ENCODE measurements at places on chromosomes 7 and 10. TPM values are rescaled to one million over a fixed set of nuclear protein-coding genes. Genes with fewer than 3 reads are reported as not detected.
A peak's percentile ranks its signal among the peaks of the same experiment; 100 is the strongest.

- DNase-seq, result no peak
- no peaks in the 10 kb centered on the region for H3K27me3 ChIP-seq
- H3K27ac ChIP-seq, result no peak overlapping the region
- H3K36me3 ChIP-seq, result no peaks in the 10 kb centered on the region
- H3K4me3 ChIP-seq, result no peak overlapping the region
- H3K4me1 ChIP-seq, result no peaks in the 10 kb centered on the region
Measured at GRCh38 chr10:57715233-57715632, 552.5 kb downstream of the IPMK start.

GRCh38 chr7:131513245-131514061, 43.0 kb downstream of the PODXL start:
- no peaks in the 10 kb centered on the region for H3K27me3 ChIP-seq
- DNase-seq, result peak; percentile 87
- no peak overlapping the region for H3K4me3 ChIP-seq
- H3K4me1 ChIP-seq, result peaks cover 3% of the 10 kb centered on the region
- H3K27ac ChIP-seq, result no peak overlapping the region

GRCh38 chr10:60943316-60944057, 498 bp downstream of the RHOBTB1 start:
- H3K27me3 ChIP-seq, result no peaks in the 10 kb centered on the region
- peaks cover 30% of the 10 kb centered on the region for H3K4me1 ChIP-seq
- peak overlapping the region; percentile 68 for H3K4me3 ChIP-seq
- H3K36me3 ChIP-seq, result no peaks in the 10 kb centered on the region
- peak overlapping the region; percentile 91 for H3K27ac ChIP-seq
- DNase-seq, result peak; percentile 46

- peaks cover 22% of the 10 kb centered on the region for H3K4me1 ChIP-seq
- H3K27ac ChIP-seq, result no peak overlapping the region
- no peaks in the 10 kb centered on the region for H3K36me3 ChIP-seq
- DNase-seq, result no peak
- H3K4me3 ChIP-seq, result no peak overlapping the region
- H3K27me3 ChIP-seq, result no peaks in the 10 kb centered on the region
Measured at GRCh38 chr10:88230251-88230650, 352.9 kb downstream of the RNLS start.

GRCh38 chr7:107172276-107173032, 3.7 kb downstream of the HBP1 start:
- peaks cover 27% of the 10 kb centered on the region for H3K4me1 ChIP-seq
- H3K27ac ChIP-seq, result no peak overlapping the region
- H3K4me3 ChIP-seq, result no peak overlapping the region
- no peaks in the 10 kb centered on the region for H3K36me3 ChIP-seq

DNA sequence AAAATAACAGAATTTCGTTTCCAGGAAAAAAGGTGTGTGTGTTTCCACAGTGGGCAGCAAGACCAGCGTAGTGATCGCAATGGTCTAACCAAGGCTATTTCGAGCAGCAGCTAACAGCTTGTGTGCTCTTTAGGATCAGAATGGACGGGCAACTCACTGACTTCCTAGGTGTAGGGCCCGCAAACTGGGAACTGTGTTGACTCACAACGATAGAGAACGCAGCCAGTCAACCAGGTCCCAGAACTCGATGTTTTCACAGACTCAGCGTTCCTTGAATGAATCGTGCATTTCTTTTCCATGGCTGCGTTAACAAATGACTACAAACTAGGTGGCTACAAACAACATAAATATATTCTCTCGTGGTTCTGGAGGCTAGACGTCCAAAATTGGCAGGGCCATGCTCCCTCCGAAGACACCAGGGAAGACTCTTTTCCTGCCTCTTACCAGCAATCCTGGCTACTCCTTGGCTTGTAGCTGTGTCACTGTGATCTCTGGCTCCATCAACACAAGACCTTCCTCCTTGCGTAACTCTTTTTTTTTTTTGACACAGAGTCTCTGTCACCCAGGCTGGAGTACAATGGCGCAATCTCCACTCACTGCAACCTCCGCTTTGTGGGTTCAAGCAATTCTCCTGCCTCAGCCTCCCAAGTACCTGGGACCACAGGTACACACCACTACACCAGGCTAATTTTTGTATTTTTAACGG, 39.1 kb downstream of the PODXL start:
- H3K4me1 ChIP-seq, result peaks cover 4% of the 10 kb centered on the region
- H3K27me3 ChIP-seq, result no peaks in the 10 kb centered on the region
- no peak for DNase-seq
- H3K4me3 ChIP-seq, result no peak overlapping the region

DNA sequence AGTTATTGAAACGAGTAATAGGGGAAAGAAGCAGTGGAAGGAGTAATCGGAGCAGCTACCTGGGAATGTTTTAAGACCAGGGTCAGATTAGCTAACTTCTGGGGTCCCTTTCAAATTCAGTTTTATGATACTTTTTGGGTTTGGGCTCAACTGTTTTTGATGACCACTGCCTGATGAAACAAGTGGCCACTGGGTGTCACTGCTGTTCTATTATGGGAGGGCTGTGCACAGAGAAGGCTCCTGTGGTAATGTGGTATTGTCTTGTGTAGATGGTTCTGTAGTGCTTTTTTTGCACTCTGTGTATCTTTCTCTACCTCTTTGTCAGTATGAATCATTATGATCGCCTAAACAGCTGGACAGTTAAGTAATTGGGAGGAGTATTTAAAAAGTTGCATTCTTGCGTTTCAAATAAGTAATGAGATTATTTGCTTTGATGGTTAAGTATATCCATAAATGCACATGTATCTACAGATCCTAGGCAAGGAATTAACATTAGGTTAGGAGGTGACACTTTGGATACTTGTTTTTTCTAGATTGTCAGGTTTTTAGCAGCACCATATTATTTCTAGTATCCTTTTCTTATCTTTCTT, 128.4 kb downstream of the ABCA13 start:
- H3K27ac ChIP-seq, result no peak overlapping the region
- no peaks in the 10 kb centered on the region for H3K4me1 ChIP-seq
- H3K4me3 ChIP-seq, result no peak overlapping the region
- H3K27me3 ChIP-seq, result no peaks in the 10 kb centered on the region

- no peaks in the 10 kb centered on the region for H3K36me3 ChIP-seq
- no peak overlapping the region for H3K27ac ChIP-seq
- no peak for DNase-seq
- H3K4me3 ChIP-seq, result no peak overlapping the region
Measured at GRCh38 chr7:82599895-82600294, 156.3 kb upstream of the CACNA2D1 start.

DNA sequence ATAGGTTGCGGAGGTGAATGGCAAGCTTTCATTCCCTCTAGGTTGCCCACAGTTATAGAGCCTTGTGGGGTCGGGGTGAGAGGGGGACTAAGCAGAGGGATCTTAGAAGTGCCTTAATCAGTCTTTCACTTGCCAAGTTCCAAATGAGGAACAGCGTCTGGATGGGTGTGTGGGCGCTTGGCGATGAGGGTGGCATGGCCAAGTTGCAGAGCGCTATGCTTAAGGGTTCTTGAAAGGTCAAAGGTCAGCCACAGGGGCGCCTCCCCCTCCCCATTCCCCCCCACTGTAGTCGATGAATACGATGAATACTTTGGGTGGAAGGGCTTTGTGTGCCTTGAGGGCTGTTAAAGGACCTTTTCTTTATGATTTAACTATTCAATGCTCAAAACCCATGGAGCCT, 185.0 kb downstream of the TCF7L2 start:
- H3K27me3 ChIP-seq, result no peaks in the 10 kb centered on the region
- no peaks in the 10 kb centered on the region for H3K36me3 ChIP-seq
- H3K4me3 ChIP-seq, result no peak overlapping the region
- H3K4me1 ChIP-seq, result peaks cover 25% of the 10 kb centered on the region

- no peak overlapping the region for H3K27ac ChIP-seq
- H3K4me1 ChIP-seq, result peaks cover 5% of the 10 kb centered on the region
- no peak for DNase-seq
- H3K4me3 ChIP-seq, result no peak overlapping the region
- H3K36me3 ChIP-seq, result no peaks in the 10 kb centered on the region
Measured at GRCh38 chr10:121284936-121285335, 313.3 kb downstream of the FGFR2 start.

DNA sequence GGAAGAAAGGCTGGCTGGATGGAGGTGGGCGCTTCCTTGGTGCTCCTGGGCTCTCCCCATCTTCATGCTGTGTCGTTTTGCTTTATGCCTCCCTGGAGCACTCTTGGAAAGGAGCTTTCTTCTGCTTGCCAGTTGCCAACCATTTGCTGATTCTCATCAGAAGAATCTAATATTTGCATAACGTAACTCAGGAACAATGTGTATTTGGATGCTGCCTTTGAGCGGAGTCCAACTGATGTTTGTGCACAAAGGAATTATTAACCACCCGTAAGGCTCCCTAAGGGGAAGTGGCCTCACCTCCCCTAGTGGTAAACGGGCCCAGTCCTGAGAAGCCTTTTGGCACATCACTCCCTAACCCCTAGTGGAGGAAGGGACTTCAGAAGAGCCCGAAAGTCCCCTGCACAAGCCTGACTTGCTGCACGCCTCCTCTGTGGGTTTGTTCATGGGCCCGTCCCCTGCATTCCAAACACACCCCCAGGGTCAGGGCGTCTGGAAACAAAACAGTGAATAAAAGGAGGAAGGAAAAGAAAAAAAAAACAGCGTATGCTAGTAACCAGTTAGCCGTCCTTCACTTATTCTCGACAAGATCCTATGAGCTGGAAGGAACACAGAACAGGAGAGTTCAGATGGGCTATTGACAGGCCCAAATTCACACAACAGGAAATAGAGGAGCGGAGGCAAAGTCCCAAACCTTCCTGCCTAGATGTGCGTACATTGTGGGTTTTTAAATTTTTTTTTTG, 602.2 kb downstream of the LRMDA start:
- DNase-seq, result no peak
- H3K4me1 ChIP-seq, result peaks cover 49% of the 10 kb centered on the region
- no peaks in the 10 kb centered on the region for H3K27me3 ChIP-seq
- peak overlapping the region; percentile 48 for H3K4me3 ChIP-seq

DNA sequence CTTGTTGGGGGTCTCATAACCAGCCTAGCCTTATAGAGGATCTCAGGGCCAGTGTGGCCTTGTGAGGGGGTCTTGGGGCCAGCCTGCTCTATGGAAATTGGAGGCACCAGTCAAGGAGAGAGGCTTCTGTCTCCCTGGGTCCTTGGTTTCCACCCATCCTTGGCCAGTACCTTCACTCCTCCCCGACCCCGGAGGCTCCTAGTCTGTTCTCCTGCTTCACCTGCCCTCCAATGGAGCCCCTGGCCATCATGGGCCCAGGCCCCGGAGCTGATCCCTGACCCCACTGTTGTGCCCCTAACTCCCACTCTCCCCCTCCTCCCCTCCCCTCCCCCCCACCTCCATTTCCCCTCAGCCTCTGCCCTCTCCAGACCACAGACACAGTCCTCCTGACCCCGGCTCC, 29.7 kb downstream of the RASGEF1A start:
- no peak overlapping the region for H3K4me3 ChIP-seq
- no peak for DNase-seq
- H3K36me3 ChIP-seq, result no peaks in the 10 kb centered on the region

GRCh38 chr7:135342887-135343286, 109.2 kb downstream of the STRA8 start:
- H3K27me3 ChIP-seq, result no peaks in the 10 kb centered on the region
- H3K4me3 ChIP-seq, result no peak overlapping the region
- H3K4me1 ChIP-seq, result no peaks in the 10 kb centered on the region

GRCh38 chr10:97503406-97503805, 4.7 kb downstream of the UBTD1 start:
- no peak overlapping the region for H3K4me3 ChIP-seq

ZNF212 gene
- total RNA-seq, result 4.9 TPM

SCRN1 gene
- 2.6 TPM for total RNA-seq

SEMA3E gene
- total RNA-seq, result 0.59 TPM

KIN gene
- 3.8 TPM for total RNA-seq

AFAP1L2 gene
- total RNA-seq, result 1.6 TPM

ZNF680 gene
- 6.4 TPM for total RNA-seq

NPS gene
- not detected for total RNA-seq

SNX8 gene
- 10.7 TPM for total RNA-seq
